ENCODE measurements at places on chromosomes 6 and 20. TPM values are rescaled to one million over a fixed set of nuclear protein-coding genes. Genes with fewer than 3 reads are reported as not detected.

- no peak for DNase-seq
These were observed 270.4 kb upstream of the PLCB4 start for GRCh38 chr20:8798505-8798904.

DNA sequence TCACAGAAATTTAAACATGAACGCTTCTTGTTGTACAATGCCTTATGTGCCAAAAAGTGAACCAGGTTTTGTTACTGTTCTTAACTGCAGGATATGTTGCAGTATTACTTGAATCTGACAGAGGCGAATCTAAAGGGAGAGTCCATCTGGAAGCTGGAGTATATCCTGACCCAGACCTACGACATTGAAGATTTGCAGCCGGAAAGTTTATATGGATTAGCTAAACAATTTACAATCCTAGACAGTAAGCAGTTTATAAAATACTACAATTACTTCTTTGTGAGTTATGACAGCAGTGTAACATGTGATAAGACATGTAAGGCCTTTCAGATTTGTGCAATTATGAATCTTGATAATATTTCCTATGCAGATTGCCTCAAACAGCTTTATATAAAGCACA, 19.9 kb downstream of the SMPDL3A start:
- DNase-seq, result no peak

GRCh38 chr20:16709017-16709416, 20.8 kb upstream of the SNRPB2 start:
- no peak for DNase-seq

- DNase-seq, result no peak
These were observed 56.2 kb downstream of the TPBG start for GRCh38 chr6:82419859-82420258.

DNA sequence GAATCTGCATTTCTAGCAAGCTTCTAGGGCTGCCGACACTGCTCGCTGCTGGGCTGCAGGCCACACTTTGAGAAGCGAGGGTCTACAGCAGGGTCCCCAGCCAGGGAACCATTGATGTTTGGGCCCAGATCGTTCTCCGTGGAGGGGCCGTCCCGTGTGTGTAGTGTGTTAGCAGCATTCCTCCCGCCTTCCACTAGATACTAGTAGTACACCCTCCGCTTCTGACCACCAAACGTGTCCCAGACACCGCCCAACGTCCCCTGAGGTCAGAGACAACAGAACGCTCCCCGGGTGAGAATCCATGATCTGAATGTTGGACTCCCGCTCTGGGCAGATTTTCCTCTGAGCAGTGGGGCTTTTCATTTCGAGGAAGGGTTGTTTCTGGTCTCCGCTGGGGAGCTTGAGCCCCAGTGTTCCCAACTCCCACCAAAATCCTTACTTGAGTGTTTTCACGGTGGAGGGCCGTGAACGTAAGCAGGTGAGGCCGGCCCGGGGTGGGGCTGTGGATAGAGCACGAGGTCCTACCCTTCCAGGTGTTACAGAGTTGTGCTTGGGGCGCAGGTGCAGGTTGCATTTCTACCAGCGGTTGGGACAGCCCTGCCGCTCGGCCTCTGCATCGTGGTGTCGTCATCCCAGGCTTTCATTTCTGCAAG, 124.6 kb downstream of the SYCP2 start:
- peak; percentile 67 for DNase-seq

GRCh38 chr20:49580813-49581174, 12.9 kb upstream of the PTGIS start:
- no peak for DNase-seq

DNA sequence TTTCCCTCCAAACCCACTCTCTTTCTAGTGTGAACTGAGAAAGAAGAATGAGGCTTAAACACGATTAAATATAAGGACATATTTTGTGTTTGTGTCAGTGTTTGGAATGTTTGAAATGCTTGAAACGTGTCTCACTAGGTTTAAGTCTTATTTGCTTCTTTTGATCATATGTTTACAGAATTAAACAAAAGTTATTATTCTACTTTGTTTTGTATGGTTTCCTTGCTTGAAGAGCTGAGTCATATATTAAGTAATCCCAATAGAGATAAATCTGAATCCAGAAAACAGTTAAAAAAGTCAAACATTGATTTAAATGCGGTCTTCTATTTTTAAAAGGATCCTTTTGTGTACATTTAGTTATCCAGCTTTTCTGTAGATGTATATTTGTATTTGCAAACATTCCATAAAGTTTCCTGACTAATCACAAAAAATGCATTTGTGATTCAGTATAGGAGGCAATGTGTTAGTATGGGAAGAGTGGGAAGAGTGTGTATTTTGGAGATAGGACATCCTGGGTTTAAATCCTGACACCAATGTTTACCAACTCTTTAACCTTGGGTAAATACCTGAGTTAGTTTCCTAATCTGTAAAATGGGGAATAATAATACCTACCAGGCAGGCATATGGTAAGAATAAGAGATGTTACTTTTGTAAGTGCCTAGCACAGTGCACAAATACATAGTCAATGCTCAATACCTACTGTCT, 72.9 kb downstream of the TSBP1 start:
- DNase-seq, result no peak

- peak; percentile 76 for DNase-seq
These were observed 308.6 kb downstream of the CDC5L start for GRCh38 chr6:44696099-44696498.

DNA sequence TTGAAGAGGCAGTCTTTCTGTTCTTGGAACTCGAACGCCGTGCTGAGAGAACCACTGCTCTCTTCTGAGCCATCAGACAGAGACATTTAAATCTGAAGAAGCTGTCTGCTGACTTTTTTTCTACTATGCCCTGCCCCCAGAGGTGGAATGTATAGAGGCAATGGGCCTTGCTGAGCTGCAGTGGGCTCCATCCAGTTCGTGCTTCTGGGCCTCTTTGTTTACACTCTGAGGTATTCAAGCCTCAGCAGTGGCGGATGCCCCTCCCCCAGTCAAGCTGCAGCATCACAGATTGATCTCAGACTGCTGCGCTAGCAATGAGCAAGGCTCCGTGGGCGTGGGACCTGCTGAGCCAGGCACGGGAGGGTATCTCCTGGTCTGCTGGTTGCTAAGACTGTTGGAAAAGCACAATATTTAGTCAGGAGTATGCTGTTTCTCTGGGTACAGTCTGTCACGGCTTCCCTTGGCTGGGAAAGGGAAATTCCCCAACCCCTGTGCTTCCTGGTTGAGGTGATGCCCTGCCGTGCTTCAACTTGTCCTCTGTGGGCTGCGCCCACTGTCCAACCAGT, 526.8 kb downstream of the CD109 start:
- no peak for DNase-seq

DNA sequence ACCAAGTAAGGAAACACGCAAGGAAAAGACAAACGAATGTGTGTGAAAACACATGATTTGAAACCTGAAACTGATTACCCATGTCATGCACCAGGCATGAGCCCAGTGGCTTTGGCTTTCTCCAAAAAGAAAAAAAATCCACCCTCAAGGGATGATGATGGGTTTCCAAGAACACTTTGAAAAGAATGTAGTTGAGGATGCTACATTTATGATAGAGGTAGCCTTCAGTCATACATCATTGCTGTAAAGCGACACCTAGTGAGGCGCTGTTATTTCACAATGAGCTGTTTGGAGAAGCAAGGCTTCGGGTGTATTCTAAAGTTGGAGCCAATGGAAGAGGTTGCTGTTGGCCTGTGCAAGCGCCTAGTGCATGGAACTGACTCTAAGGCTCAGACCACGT, 124.9 kb downstream of the SCML4 start:
- no peak for DNase-seq

DNA sequence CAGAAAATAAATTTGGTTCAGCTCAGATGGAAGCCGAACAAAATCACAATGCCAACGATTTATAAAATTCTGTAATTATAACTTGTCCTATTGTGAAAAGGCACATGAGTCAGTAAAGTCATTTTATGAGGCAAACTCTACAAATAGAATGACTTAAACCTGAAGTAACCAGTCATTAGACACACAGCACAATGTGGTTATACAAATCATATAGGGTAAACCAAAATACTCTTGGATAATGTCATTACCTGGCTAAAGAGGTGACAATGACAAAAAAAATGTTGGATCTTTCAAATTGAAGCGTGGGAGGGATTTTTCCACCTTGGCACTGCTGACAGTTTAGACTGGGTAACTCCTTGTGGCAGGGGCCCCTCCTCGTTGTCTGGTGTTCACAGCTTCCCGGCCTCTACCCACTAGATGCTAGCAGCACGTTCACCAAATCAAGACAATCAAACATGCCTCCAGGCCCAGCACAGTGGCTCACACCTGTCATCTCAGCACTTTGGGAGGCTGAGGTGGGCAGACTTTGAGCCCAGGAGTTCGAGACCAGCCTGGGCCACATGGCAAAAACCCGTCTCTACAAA, 5.0 kb downstream of the ANKRD60 start:
- no peak for DNase-seq

- no peak for DNase-seq
These were observed 1323.0 kb upstream of the GJE1 start for GRCh38 chr6:140809694-140810101.

DNA sequence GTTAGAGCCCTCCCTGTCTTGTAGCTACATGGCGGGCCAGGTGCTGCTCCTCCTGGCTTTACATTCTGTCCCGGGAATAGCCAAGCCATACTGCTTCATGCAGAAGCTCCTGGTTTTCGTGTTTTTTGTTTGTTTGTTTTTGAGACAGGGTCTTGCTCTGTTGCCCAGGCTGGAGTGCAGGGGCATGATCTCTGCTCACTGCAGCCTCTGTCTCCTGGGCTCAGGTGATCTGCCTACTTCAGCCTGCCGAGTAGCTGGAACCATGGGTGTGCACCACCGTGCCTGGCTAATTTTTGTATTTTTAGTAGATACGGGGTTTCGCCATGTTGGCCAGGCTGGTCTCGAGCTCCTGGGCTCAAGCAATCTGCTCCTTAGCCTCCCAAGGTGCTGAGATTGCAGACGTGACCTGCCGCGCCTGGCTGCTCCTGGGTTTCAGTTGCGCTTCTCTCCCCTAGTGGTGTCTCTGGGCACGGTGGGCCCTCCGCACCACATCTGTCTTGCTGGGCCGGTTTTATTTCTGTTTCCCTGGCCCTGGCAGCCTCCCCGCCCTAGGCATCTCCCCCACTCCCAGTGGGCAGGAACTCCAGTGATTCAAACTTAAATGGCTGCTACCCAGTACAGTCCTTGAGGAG, 12.9 kb downstream of the CDYL start:
- DNase-seq, result no peak

The KIAA0408 gene
- total RNA-seq, result 0.27 TPM

The CST7 gene
- total RNA-seq, result not detected

The CGAS gene
- total RNA-seq, result 0.37 TPM

The CGA gene
- total RNA-seq, result not detected

The RBPJL gene
- total RNA-seq, result not detected

The SULF2 gene
- 40.4 TPM for total RNA-seq

All from osteocyte (in vitro differentiated cells).